ENCODE measurements at places on chromosomes 12 and 14.

DNA sequence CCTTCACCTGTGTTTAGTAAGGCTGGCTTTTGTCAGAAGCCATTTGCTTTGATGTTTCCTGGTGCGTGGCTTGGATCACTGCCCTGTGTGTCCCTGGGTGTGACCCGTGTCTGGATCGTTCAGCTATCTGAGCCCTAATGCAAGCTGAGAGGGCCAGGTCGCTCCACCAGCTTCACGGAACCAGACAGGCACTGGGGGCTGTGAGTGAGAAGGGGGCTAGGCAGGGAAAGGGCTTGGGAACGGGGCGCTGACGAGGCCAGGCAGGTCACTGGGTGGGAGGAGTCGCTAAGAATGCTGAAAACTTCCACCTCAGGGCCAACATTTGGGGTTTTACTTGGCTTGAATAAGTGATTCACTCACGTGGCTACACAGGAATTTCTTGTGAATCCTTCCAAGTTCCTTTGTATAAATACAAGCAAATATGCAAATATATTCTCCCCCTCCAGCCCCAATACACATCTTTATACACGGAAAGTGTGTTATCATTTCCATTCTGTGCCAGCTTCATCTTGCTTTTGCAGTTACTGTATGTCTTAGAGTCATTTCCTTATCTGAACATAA is 24.2 kb upstream of the MMP17 start:
- DNase-seq = peak; percentile 75

GRCh38 chr14:49886523-49886922 is 6.4 kb upstream of the ARF6 start:
- no peak for DNase-seq

DNA sequence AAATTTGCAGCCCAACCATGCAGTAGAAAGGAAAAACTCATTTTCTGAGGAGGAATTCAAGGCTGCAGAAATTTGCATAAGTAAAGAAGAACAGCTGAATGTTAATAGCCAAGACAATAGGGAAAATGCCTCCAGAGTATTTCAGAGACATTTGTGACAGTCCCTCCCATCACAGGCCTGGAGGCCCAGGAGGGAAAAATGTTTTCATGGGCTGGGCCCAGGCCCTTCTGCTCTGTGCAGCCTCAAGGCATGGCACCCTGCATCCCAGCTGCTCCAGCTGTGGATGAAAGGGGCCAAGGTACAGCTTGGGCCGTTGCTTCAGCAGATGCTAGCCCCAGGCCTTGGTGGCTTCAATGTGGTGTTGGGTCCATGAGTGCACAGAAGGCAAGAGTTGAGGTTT is 62.3 kb downstream of the ATXN7L3B start:
- DNase-seq = no peak

DNA sequence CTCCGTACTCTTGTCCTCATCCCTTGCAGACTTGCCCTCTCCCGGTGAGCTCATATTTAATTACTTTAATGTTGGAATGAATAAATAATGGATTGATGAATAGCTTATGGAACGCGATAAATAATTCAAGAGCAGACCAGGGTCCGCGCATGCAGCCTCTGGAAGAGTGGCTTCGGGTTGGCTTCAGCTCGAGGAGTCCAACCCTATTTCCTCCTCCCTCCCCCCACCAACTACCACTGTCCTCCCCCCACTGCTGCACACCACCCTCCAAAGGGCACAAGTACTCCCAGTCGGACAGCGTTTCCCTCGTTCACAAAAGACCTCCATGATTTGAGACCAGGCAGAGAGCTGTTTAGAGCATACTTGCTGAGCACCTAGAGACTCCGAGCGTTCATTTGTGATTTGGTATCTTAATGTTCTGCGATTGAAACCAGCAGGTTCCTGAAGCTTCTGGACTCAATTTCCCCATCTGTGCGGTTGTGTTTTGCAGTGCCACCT is 647 bp upstream of the SIX1 start:
- no peak for DNase-seq

DNA sequence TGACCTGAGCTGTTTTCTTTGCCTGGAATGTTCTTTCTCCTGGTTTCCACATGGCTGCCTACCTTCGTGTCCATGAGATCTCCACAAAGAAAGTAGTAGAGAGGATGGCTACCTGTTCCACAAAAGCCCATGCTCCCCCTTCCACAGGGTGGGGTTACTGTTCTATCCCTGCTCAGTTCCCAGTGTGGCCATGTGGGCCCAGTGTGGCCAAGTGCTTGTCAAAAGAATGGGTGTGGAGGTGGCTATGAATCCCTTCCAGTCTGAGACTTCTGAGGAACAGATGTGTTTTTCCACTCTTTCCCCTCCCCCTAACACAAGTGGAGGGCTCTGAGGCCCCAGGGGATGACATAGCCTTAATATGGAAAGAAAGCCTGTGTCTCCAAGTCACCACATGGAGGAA is 26.2 kb upstream of the HSP90B1 start:
- no peak for DNase-seq

DNA sequence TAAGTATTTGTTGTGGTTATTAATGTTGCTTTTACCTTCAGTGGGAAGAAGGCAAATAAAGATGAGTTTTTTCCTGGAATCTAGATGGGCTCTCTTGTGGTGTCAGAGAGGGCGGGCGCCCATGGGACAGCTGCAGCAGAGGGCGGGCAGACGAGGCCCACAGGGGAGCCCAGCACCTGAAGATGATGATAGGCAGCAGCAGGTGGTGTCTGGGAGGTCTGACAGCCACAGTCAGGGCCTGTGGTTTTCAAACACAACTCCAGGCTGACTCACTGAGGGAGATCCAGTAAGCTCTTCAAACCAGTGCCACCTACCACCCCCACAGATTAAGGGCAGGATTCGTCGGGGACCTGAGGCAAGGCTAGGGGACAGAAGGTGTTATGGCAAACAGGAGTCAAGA is 42.8 kb downstream of the NKX2-1 start:
- DNase-seq = no peak

GRCh38 chr12:40192704-40193255 is 32.0 kb upstream of the LRRK2 start:
- DNase-seq = no peak

DNA sequence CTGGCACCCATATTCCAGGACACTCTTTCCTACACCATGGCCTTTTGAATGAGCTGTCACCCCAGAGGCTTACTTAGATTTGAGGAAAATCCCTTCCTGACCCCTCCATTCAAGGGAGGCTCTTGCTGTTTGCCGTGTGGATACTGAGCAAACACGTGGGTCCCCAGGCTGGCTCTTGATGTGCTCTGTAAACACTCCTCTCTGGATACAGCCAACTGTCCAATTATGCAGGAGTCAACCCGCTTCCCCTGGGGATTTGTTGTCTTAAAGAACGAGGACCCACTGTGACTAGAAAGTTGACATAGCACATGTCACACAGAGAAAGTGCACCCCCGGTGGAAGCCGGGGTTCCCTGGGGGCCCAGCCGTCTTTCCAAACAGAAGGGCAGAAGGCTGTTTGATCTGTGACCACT is 75.8 kb upstream of the CEP83 start:
- no peak for DNase-seq

All from AG10803 (cell line).